ENCODE measurements at places on chromosomes 12 and 14. TPM values are rescaled to one million over a fixed set of nuclear protein-coding genes. Genes with fewer than 3 reads are reported as not detected.

- no peak for DNase-seq
Observed at GRCh38 chr14:24262821-24263733, at the start of gene TGM1. Gene TGM1, minus strand, starts transcription at chr14:24263177. Its CDS starts 825 bp downstream, at chr14:24262352.

DNA sequence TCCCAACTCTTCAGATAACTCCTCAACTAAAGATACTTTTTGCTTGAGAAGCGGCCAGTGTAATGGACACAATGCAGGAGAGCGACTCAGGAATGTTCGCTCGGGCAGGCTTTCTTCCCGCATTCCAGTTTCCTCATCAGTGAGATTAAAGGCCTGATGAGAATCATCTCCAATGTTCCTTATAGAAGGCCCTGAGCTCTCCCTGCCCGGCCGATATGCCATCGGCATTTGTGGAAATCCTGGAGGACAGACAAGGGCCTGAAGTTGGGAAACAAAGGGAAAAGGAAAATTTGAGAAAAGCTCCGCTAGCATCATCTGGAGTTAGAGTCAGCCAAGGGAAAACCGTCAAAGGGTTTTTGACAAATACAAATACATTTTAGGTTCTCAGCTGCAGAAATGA is 38.0 kb upstream of the FOXN3 start:
- no peak for DNase-seq

DNA sequence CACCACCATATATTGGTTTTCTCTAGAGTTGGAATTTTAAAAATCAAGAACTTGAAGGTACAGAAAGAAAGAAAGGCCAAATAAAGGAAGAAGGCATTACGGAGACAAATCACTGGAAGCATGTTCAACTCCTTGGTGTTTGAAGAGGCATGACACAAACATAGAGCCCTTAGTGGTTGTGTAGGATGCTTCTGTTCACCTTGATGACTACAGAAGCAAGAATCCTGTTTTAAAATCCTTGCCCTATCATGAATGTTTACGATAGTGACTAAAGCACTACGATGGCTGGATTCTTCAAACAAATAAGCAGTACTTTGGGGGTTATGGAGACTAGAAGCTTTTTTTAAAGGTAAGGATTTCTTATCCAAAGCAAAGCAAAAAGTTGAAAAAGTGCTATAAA is 10.3 kb upstream of the ISM2 start:
- DNase-seq = no peak

CYP27B1 gene
- 1.2 TPM for total RNA-seq

KRAS gene
- total RNA-seq = 38.5 TPM

TAS2R46 gene
- total RNA-seq = 13.9 TPM

GRCh38 chr12:28425526-28425925 is 235.3 kb downstream of the CCDC91 start:
- DNase-seq = no peak

- no peak for DNase-seq
Observed at GRCh38 chr12:70319605-70320004, 46.5 kb upstream of the KCNMB4 start.

DNA sequence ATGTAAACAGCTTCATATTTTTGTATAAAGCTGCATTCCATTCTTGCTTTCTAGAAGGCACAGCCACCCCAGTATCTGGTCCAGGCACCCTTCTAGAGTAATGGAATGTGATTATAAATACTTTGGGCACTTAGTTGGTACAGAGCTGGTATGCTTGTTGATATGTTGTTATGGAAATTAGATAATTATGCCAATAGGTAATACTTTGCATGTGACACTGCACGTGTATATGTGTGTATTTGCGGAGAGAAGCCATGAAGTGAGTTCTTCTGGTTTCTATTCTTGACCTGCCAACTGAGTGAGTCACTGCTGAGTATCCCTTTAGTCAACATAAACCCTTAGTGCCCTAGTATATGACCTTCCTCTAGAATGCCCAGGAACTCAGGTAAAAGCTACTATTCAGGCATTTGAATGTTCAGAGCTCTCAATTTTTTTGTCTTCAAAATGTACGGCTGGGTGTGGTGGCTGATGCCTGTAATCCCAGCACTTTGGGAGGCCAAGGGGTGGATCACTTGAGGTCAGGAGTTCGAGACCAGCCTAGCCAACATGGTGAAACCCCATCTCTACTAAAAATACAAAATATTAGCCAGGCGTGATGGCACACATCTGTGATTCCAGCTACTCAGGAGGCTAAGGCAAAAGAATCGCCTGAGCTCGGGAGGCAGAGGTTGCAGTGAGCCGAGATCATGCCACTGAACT is 6.2 kb upstream of the TCP11L2 start:
- DNase-seq = no peak

DNA sequence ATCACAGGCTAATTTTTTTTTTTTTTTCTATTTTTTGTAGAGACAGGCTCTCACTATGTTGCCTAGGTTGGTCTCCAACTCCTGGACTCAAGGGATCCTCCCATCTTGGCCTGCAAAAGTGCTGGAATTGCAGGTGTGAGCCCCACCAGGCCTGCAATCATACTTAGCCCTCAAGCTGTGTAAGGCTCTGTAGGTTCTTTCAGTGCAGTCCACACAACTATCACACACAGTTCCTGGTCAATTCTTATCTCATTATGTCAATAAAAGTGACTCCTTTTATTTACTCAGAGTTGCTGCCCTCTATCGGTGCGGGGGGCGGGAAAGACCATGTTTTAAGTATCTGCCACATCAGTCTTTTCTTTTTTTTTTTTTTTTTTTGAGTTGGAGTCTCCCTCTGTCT is 29.0 kb downstream of the SLC2A3 start:
- DNase-seq = no peak

DNA sequence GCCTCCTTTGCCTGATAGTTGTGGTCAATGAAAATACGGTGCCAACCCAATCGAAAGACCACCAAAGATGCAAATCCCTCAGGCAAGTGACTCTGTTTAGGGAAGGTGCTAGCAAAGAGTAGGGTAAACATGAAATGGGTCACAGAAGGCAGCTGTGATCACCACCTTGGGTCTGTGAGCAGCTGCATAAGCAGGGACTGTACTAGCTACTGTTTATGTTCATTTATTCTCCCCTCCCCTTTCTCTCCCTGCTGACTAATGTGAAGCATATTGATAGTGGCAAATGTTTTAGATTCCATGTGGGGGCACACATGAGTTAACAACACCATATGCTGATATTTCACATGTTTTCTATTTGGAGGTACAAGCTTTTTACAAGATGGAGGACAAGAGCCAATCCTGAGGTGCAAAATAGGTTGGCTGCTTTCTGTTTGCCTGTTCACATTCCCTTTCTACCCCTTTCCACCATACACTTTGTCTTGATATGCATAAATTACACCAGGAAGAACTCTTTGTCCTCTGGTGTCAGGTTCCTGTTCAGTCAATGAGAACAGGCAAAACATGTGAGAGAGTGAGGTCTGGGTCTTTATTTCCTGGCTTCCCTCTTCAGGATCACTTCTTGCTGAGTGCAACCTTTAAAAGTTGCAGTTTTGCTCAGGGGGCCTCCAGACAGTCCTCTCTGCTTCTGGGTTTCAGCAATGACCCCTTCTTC is 71.1 kb downstream of the AVPR1A start:
- no peak for DNase-seq

TTC8 gene
- total RNA-seq = 19.1 TPM

DNA sequence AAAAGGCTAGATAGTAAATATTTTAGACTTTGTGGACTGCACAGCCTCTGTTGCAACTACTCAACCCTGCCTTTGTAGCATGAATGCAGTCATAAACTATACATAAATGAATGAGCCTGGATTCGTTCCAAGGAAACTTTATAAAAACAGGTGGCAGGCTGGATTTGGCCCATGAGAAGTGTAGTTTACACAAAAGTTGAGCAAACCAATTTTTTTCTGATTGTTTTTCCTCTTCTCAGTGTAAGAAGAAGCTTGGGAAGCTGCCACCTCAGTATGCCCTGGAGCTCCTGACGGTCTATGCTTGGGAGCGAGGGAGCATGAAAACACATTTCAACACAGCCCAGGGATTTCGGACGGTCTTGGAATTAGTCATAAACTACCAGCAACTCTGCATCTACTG is 9.5 kb downstream of the OAS1 start:
- DNase-seq = no peak
